ENCODE measurements at places on chromosomes 1 and 21.
A peak's percentile ranks its signal among the peaks of the same experiment; 100 is the strongest.

DNA sequence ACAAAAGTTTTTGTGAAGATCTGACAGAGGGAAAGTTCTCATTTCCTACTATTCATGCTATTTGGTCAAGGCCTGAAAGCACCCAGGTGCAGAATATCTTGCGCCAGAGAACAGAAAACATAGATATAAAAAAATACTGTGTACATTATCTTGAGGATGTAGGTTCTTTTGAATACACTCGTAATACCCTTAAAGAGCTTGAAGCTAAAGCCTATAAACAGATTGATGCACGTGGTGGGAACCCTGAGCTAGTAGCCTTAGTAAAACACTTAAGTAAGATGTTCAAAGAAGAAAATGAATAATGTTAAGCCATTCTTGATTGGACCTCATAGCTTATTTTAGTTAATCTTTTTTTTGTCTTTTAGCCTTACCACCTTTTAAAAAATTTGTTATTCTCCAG, 14.1 kb downstream of the GGPS1 start:
- no peak for DNase-seq

- DNase-seq, result no peak
Measured at GRCh38 chr1:59137276-59137615, 159.6 kb upstream of the FGGY start.

DNA sequence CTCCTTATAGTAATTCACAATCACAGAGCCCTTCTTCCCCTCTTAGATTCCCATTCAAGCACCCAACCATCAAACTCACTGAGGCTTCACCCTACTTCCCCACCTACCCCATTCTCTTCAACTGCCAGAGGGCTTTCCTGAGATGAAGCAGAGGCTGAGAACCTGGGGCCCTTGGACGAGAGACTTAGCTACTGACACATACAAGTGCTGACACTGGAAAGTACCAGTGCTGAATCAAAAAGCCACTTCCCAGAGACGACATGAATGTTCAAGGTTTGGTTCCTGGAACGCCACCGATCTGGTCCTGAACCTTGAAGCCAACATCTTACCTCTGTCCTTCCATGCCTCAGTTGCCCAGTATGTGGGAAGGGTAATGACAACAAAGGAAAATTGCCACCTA, 16.6 kb upstream of the RAP1A start:
- no peak for DNase-seq

DNA sequence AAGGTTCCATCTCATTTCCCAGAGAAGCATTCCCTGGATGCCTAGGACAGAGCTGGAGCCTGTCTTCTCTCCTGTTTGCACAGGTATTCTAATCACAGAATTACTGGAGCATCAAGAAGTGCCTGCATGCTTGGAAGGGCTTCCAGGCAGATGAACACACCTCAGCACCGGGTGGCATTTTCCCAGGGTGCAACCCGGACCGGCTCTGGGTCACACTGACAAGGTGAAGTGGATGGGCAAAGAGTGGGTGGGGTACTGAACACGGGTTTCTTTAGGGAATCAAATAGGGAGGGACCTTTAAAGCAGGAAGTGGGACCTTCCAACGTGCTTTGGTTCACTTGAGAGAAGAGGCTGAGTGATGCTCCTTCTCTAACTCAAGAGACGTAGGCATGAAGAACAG, 7.1 kb upstream of the PEF1 start:
- no peak for DNase-seq

DNA sequence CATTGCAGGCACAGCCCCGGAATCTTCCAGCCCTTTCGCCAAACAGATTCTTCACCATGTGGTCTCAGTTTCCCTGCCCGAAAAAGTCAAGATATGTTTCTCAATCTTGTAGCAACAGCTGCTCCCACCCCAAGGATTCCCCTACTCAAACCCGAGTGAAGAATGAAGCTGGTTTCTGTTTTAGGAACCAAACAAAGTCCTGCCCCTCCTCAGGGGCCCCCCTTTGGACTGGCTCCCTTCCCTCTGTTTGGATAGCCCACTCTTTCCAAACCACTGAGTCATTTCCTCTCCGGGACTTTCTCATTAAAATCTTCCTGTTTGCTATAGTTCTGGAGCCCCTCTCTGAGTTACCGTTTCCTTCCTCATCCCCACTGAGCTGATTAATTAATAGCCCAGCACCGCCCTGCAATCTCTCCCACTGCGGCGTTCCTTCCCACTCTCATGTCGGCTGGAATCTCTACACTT, 100.9 kb downstream of the TSEN15 start:
- DNase-seq, result no peak

- no peak for DNase-seq
Measured at GRCh38 chr1:176785056-176785455, 322.1 kb downstream of the PAPPA2 start.

GRCh38 chr1:222372221-222372620, 175.7 kb downstream of the HHIPL2 start:
- DNase-seq, result no peak

- no peak for DNase-seq
Measured at GRCh38 chr1:16143566-16144324, 12.1 kb downstream of the EPHA2 start.

GRCh38 chr1:156582388-156583017, 3.0 kb downstream of the TTC24 start:
- no peak for DNase-seq

- DNase-seq, result no peak
Measured at GRCh38 chr1:57262472-57262871, 161.4 kb downstream of the DAB1 start.

DNA sequence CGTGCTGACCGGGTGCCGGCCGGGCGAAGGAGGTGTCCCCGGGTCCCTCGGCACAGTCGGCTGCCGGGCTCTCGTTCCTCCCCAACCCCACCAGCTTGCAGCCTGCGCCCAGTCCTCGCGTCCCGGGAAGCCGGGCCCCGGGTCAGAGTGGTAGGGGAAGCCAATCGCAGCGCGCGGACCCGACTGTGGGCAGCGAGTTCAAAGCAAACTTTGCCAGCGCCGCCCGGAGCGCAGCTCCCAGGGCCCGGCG, 328 bp downstream of the MYCL start:
- DNase-seq, result no peak

DNA sequence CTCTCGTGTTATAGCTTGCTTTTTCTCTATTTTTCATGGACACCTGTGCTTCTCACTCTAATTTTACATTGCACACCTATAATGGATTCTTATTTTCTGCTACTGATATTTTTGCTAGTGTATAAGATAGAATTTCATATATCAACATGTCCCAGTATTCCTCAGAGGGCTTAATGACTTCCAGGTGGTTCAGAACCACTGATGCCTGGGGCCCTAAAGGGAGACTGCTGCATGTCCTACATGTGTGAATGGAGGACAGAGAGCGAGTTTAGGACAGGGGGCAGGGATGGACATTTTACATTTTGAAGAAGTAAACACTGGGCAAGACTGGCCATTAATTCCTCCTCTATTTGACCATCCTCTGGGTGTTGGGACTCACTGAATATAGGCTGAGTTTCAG, 100.6 kb downstream of the DISC1 start:
- DNase-seq, result no peak

- DNase-seq, result no peak
Measured at GRCh38 chr1:44305962-44306422, 49.1 kb downstream of the ERI3 start.

GRCh38 chr21:45454060-45454925, 49.3 kb downstream of the COL18A1 start:
- DNase-seq, result no peak

- DNase-seq, result no peak
Measured at GRCh38 chr1:59294423-59294822, 2.5 kb upstream of the FGGY start.

- DNase-seq, result peak; percentile 19
Measured at GRCh38 chr1:16464917-16465625, 24.5 kb downstream of the NECAP2 start.

GRCh38 chr21:43984905-43985689, 27.0 kb upstream of the TRAPPC10 start:
- DNase-seq, result no peak

DNA sequence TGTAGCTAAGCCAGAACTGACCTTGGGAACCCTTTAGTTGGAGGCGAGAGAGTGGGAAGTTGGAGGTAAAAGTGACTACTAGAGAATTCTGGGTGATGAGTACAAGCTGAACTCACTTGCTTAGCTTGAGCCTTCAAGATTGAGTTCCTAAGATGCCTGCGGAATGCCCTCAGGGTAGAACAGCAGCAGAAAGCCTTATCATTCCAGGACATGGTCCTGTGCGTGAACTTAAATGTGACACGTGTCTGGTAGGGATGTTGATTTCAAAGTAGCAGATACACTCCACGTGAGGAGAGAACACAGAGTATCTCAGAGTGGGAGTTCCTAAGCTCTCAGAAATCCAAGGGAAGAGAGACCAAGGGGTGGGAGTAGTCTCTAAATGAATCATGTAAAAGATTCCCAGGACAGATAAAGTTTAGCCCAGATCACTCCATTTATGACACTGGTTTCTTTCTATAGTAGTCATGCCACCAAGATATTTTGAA, 60.1 kb downstream of the KCNK1 start:
- DNase-seq, result no peak

DNA sequence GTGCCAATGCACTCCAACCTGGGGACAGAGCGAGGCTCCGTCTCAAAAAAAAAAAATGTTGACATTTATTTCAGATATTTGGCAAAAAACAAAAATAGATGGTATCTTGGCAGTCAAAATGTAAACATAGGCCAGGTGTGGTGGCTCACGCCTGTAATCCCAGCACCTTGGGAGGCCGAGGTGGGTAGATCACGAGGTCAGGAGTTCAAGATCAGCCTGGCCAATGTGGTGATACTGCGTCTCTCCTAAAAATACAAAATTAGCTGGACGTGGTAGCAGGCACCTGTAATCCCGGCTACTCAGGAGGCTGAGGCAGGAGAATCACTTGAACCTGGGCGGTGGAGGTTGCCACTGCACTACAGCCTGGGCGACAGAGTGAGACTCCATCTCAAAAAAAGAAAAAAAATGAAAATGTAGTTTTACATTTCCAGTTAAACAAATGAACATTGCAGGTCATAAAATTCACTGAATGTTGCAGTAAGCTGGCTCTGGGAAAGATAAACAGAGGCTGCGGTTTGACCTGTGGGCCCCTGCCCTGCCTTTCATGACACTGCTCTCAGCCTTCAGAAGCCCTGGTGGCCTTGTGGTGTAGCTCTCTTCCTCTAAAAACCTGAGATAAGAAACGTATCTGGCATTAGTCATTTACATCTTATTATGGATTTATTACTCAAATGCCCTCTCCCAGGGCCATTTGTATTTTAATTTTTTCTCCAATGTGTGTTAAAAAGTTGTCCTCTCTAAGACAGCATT, 12.2 kb upstream of the SLC44A3 start:
- DNase-seq, result no peak

DNA sequence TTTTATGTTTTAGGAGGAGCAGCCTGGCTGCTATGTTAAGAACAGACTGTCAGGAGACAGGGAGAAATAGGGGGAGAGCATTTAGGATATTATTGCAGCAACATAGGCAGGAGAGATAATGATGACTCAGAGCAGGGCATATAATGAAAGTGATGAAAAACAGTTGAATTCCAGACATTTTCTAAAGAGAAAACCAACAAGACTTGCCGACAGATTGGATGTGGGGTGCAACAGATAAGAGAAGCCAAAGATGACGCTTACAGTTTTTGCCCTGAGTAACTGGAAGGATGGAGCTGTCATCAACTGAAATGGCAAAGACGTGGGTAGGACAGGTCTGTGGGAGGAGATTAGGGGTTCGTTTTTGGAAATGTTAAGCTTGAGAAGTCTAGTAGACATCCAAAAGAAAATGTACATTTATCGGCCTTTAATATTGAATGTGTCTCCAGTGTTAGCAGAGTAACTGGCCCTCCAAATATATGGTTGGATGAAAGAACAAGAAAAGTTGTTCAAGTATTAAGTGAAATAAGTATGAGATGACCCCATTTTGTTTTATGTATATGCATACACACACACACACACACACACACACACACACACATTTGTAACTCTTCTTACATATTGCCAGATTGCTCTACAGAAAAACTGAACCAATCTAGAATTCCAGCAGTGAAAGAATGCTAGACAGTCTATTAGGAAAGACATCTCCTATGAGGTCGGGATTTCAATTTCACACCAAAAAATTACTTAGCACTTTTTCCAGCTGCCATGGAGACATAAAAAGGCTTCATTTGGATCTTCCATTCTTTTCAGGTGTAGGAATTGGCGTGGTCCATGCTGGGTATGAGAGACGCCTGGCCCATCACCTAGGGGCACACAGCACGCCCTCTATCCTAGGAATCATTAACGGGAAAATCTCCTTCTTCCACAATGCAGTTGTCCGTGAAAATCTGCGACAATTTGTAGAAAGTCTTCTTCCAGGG, 17.2 kb downstream of the DNAJC16 start:
- DNase-seq, result peak; percentile 56

DNA sequence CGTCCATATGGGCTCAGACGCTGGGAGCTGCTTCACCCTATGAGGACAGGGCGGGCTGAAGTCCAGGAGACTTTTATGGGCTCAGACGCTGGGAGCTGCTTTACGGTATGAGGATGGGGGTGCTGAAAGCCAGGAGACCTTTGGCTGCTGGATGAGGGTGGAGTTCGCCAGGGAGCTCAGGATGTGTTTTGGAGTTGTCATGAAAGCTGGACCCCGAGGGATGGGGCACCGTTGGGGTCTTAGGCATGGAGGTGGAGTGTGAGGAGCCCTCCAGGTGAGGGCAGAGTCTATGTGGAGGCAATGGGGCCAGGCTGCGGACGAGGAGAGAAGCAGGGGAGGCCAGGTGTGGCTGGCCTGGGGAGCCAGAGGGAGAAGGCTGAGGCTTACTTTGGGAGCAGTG, 27.5 kb downstream of the TRPM2 start:
- DNase-seq, result no peak

GRCh38 chr1:151196292-151196800, 2.0 kb upstream of the PIP5K1A start:
- DNase-seq, result no peak

- DNase-seq, result no peak
Measured at GRCh38 chr1:7171574-7171973, 386.3 kb downstream of the CAMTA1 start.

DNA sequence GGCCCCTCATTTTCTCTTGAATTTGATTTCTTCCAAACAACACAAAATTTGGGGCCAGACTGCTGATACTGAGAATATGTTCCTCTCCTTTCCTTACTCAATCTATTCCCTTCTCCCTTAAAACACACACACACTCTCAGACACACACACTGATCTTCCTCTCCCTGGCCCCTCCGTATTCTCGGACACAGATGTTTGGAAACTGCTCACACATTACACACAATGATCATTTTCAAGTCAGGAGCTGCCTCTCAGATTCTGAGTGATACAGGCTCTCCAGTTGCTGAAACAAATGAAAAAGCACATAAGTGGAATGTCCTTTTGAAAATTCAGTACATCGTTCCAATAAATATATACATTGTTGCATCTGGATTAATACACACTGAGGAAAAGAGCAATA, 161.3 kb downstream of the CLEC20A start:
- DNase-seq, result no peak

GRCh38 chr1:65825741-65826140, 33.0 kb downstream of the PDE4B start:
- peak; percentile 42 for DNase-seq

Measured in AG04449 (cell line).